ENCODE measurements at places on chromosomes 1 and 21.

GRCh38 chr1:24190983-24191461 is 3.9 kb upstream of the IFNLR1 start:
- no peak for DNase-seq

DNA sequence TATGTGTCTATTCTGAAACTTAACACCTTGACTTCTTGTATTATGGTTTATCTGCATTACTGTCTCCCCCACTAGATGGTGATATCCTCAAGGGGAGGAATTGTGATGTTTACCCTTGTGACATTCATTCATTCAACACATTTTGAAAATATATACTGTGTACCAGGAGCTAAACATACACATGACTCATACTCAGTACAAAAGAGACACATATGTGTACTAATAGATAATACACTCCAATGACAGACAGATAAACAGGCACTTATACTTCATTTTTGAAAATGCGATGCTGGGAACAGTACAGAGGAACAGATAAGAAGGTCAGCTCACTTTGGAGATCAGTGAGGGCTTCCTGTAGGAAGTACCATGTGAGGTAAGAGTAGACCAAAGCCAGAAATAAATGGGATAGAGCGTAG is 8.9 kb upstream of the RAB3GAP2 start:
- no peak for DNase-seq

GRCh38 chr1:195886000-195886399 is 722.2 kb downstream of the KCNT2 start:
- DNase-seq, result no peak

- no peak for DNase-seq
These were observed 4.2 kb upstream of the RAP1GAP start for GRCh38 chr1:21673277-21673780.

Measured in urothelium cell line (cell line).